ENCODE measurements at places on chromosomes 4 and X. TPM values are rescaled to one million over a fixed set of nuclear protein-coding genes. Genes with fewer than 3 reads are reported as not detected.

PTCHD1 gene
- total RNA-seq: 1.8 TPM

GRCh38 chr4:150875367-150875766, 139.7 kb downstream of the LRBA start:
- no peak for DNase-seq

DNA sequence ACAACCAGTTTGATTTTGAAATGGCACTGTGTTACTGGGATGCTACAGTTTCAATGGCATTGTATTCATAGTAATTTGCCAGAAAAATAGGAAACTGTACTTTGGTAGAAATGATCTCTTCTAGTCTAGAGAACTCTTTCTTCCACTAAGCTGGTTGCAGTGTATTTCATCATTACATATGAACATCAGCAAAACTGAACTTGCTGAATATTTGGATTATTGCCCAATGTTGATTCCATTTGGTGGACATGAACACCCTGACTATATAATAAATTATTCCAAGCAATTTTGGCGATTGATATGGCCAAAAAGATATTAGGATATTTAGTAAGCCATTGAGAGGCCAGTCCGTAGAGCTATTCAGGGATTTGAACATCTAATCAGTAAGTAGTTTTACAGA, 191.8 kb upstream of the CXorf66 start:
- DNase-seq: no peak

- no peak for DNase-seq
Observed at GRCh38 chr4:1192091-1192492, 19.7 kb upstream of the SPON2 start.

GATA1 gene
- not detected for total RNA-seq

AMELX gene
- not detected for total RNA-seq

RAB33A gene
- total RNA-seq: 2.1 TPM

- DNase-seq: peak; percentile 80
Observed at GRCh38 chrX:68945603-68946228, 116.9 kb downstream of the EFNB1 start.

FAM13A gene
- 13.6 TPM for total RNA-seq

IL1RAPL2 gene
- not detected for total RNA-seq
